ENCODE measurements at places on chromosomes 16 and 17. TPM values are rescaled to one million over a fixed set of nuclear protein-coding genes. Genes with fewer than 3 reads are reported as not detected.

The PRR35 gene
- total RNA-seq = not detected

The TELO2 gene
- 9.7 TPM for total RNA-seq

The GRB7 gene
- total RNA-seq = not detected

The MYH3 gene
- 2.9 TPM for total RNA-seq

The FBXO39 gene
- total RNA-seq = not detected

The MAP2K6 gene
- 6.0 TPM for total RNA-seq

The AATK gene
- total RNA-seq = 2.0 TPM

The SMIM36 gene
- not detected for total RNA-seq

The KRT36 gene
- not detected for total RNA-seq

The TMEM238L gene
- not detected for total RNA-seq

The TNP2 gene
- total RNA-seq = not detected

The TOP2A gene
- 6.6 TPM for total RNA-seq

The SGSM2 gene
- total RNA-seq = 30.8 TPM

The MC1R gene
- 4.8 TPM for total RNA-seq

The TBX21 gene
- total RNA-seq = 1.4 TPM

Measured in subcutaneous adipose tissue (tissue), 4 donors.